ENCODE measurements at places on chromosomes 1 and 21. TPM values are rescaled to one million over a fixed set of nuclear protein-coding genes. Genes with fewer than 3 reads are reported as not detected.

- no peak for DNase-seq
These were observed 88.8 kb downstream of the MAST2 start for GRCh38 chr1:45892068-45892785.

DNA sequence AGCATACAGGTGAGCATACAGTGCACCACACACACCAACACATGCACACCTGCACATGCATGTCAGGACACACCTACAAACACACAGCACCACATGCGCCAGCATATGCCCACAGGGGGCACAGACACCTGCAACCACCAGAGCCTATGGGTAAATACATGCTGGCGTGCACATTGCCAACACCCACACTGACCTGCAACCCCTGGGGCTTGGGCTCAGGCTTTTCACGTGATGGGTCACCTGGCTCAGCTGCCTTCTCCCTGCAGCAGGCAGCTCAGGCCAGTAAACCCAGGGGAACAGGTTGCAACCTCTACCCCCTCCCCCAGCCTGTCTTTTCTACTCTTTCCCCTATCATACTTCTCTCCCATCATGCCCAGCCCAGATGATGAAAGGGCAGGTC is 8.1 kb downstream of the CD247 start:
- DNase-seq = no peak

DNA sequence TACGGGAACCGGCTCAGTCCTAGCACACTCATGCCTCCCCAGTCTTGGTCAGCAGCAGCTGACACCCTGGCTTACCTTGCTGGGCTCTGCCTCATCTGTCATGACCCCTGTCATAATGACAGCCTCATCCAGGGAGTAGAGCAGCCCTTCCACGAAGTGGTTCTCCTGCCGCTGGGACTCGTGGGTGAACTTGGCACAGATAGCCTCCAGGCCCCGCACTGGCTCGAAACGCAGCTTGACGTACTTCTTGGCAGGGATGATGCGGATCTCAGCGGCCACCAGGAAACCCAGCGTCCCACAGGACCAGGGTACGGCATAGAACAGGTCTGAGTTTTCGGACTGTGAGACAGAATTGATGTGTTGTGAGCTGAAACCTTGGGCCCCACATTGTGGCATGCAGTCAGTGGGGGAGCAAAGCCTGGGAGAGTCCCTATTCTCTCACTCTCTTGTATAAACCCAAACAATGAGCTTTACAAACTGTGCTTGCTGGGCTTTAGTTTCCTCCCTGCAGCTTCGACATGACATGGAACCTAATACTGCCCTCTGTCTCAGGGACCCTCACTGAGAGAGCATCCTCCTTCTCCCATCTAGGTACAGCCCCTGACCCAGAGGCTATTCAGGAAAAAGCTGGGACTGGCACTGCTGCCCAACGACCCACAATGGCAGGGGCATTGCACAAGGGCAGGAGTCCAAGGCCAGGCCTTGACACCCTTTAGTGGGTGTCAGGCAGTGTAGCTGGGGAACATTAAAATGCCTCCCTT is 15.5 kb downstream of the DHCR24 start:
- DNase-seq = no peak

DNA sequence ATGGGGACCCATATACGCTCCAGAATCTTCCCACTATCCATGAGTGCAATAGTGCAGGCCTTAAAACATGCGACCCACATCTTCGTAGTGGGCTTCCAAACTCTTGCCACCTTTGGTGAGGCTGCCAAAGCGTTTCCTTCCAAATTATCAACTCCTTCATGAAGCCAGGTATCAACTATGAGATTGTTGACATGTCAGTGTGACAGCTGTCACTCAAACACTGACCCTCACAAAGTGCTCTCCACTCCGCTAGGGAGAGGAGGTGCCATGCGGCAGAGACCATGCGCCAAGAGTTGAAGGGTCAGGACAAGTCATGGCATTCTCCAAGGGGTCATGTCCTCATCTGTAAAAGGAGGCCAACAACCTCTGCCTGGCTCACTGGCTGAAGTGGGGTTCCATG is 103.3 kb downstream of the SUSD4 start:
- DNase-seq = no peak

GRCh38 chr1:207414606-207415108 is 39.5 kb upstream of the CR2 start:
- peak; percentile 35 for DNase-seq

GRCh38 chr1:229621663-229622062 is 4.3 kb downstream of the TAF5L start:
- no peak for DNase-seq

- no peak for DNase-seq
These were observed 94.3 kb upstream of the EDN2 start for GRCh38 chr1:41578712-41579335.

DNA sequence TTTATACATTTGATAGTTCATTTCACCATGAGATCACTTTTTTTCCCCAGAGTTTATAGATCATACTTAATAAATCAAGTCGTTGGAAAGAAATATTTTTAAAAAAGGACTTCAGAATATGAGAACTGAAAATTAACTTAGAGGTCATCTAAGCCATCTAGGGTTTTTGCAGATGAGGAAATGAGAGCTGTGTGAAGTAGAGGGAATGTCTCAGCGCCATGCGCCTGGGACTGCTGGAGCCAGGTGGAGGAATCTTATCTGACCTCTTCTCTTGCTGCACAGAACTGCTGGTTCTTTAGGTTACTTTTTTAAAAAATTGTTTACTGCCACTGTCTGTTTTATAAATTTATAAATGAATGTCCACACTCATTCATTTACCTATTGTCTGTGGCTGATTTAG is 11.5 kb downstream of the SH3BGR start:
- no peak for DNase-seq

DNA sequence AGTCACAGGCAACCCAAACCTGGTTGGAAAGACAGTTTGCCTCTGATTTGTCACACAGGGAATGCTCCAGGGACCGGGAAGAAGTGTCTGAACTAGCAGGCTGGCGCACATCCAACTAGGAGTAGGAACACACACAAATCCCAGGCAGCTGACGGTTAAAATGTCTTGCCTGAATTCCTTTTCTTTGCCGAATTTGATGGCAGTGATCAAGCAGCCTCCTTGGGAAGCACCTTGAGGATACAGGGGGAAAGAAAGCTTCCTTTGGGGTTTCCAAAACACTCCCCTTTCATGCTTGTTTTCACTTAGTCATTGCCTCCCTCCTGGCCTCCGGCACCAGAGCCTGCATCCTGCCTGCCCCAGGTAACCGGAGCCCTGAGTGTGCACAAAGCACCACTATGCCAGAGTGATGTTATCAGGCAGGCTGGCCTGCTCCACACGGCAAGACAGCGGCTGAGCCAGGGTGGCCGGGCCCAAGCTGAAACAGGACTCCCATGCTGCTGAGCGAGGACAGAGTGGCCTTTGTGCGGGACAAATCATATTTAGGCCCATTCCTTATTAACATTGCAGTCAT is 193.8 kb downstream of the LMX1A start:
- no peak for DNase-seq

DNA sequence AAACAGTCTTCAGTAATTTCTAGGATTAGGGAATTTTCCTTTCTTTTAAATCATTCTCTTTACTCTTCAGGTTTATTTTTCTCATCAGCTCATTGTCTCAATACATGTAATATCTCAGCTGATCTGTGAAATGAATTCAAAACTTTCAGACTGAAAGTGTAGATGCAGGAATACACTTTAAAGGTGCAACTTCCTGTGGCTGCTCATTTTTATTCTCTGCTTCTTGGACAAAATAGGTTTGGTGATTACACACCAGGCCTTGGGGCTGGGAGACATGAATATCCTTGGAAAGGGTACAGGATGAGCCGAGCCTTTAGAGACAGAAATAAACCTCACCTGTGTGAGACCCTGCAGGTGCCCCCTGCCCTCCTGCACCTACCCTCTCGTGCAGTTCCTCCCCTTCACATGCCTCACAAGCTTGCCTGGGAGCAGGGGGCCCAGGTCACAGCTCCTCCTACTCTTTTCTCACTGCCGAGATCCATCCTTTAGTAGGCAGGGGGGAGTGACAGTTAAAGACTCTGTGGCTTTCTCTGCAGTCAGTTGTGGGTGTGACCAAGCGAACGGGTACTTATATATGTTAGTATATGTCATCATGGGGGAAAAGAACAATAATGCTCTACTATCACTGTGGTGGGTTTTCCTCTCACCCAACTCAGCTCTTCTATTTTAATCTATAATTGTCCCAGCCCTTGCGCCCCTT is 23.6 kb downstream of the XCL2 start:
- DNase-seq = no peak

- no peak for DNase-seq
These were observed 245.7 kb downstream of the TOMM20 start for GRCh38 chr1:234882898-234883297.

DNA sequence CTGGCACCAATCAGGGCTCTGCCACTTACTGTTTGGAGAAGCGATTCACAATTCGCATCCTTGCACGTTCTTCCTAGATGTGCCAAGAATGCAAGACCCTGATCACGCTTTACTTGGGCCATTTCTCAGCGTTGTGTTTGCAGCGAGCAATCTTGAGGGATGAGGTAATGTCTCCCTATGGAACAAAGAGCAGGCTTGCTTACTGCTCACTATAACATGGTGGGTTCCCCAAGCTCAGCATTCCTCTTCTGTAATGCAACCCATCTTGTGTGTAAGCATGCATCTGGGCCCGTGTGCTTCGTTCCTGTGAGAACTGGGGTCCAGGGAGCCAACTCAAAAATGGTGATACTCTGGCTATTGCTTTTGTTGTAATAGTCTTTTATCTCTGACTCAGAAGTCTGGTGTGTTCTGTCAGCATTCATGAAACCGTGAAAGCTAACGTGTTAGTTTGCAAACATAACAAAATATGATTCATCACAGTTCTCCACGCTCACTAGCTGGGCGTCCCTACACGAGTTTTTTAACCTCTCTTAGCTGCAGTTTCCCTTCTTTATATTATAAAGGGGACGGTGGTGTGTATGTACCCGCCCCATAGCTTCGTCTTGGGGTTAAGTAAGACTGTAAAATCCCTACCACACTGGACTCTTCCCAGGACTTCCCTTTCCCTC is 33.3 kb downstream of the DNTTIP2 start:
- DNase-seq = no peak

The IL19 gene
- not detected for total RNA-seq

The CRYBG2 gene
- total RNA-seq = 1.0 TPM

The ANGPTL1 gene
- total RNA-seq = not detected

The ERRFI1 gene
- total RNA-seq = 1.9 TPM

The CFHR1 gene
- not detected for total RNA-seq
